ENCODE measurements at places on chromosomes 1 and 21. TPM values are rescaled to one million over a fixed set of nuclear protein-coding genes. Genes with fewer than 3 reads are reported as not detected.

GRCh38 chr1:93483606-93484005 lies 35.7 kb downstream of the FNBP1L start:
- no peak for DNase-seq

DNA sequence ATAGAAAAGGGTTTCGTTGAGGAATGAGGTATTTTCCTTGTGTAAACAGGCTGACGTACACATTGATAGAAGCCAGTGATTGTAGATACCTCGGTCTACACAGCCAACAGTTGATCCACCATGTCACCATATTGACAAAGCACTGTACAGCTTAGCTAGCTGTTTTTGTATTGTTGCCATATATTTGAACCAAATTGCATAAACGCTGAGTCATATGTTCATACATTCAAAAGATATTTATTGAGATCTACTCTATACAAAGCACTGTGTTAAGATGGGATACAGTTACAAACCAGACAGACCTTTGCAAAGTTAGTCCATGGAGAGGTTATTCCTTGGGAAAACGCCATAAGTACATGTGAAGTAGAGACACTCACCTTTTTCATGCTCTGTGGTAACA lies 132.4 kb upstream of the ATP1B1 start:
- DNase-seq, result no peak

- DNase-seq, result no peak
Measured at GRCh38 chr1:229894532-229894931, 172.5 kb upstream of the GALNT2 start.

- no peak for DNase-seq
Measured at GRCh38 chr1:47703156-47703825, 265.4 kb downstream of the FOXD2 start.

- DNase-seq, result no peak
Measured at GRCh38 chr1:30982937-30983336, 74.4 kb upstream of the SDC3 start.

DNA sequence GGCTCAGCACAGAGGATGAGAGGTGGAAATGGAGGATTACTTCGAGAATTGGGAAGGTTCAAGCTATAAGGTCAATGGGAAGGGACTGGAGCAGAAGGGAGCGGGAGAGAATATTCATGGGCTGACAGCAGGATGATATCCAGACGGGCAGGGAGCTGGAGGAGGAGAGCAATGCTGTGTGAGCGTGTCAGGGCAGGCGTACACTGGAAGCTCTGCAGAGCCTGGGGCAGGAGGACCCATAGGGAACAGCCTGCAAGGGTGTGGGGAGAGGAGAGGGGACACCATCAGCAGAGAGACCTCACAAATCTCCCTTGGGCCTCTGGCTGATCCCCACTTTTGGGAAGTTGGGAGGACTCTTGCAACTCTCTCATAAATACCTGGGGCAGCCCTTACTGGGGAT lies 13.7 kb downstream of the CSF1 start:
- DNase-seq, result no peak

DNA sequence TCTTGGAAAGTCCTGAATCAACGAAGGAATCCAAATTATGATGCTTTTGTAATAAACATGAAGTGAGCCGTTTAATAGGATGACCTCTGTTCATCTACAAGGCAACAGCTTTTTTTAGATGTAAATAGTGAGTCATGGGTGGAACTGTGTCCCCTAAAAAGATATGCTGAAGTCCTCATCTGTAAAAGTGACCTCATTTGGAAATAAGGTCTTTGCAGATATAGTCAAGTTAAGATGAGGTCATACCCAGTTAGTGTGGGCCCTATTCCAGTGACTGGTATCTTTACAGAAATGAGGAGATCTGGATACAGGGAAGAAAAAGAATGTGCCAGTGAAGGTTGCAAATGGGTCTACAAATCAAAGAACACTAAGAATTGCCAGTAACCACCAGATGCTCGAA lies 1287.3 kb upstream of the ADGRL4 start:
- no peak for DNase-seq

GRCh38 chr1:116226017-116226416 lies 114.8 kb downstream of the MAB21L3 start:
- no peak for DNase-seq

DNA sequence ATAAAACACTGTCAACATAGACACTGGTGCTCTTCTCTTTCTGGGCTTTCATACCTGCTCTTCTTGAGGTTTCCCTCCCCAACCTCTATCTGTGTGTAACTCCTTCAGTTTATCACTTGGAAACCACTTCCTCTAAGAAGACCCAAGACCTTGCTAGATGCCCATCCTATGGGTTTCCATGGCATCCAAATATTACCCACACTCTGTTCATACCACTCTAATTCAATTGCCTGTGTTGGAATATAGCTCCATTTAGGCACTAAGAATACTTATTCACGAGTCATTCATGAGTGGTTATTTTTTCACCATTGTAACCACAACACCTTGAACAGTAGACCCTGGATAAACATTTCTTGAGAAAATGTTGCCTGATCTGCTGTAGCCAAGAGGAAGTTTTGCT lies 231.1 kb upstream of the SGIP1 start:
- DNase-seq, result no peak

DCLRE1B gene
- 6.1 TPM for total RNA-seq

MANEAL gene
- 7.3 TPM for total RNA-seq

IL19 gene
- not detected for total RNA-seq

AMY1B gene
- total RNA-seq, result not detected
